ENCODE measurements at places on chromosomes 13 and 19. TPM values are rescaled to one million over a fixed set of nuclear protein-coding genes. Genes with fewer than 3 reads are reported as not detected.

FUT2 gene
- not detected for total RNA-seq

TBXA2R gene
- 1.1 TPM for total RNA-seq

CGB3 gene
- not detected for total RNA-seq

TLE6 gene
- total RNA-seq, result 4.5 TPM

ZNF221 gene
- 0.38 TPM for total RNA-seq

SIGLEC7 gene
- total RNA-seq, result not detected

ZIC2 gene
- 5.4 TPM for total RNA-seq

TPTE2 gene
- not detected for total RNA-seq

CYP2S1 gene
- 23.9 TPM for total RNA-seq

ARHGAP33 gene
- total RNA-seq, result 3.0 TPM

TEX101 gene
- not detected for total RNA-seq

MYO9B gene
- total RNA-seq, result 33.4 TPM

GARIN5A gene
- 1.7 TPM for total RNA-seq

TLE2 gene
- 2.5 TPM for total RNA-seq

ZNF578 gene
- not detected for total RNA-seq

MYPOP gene
- total RNA-seq, result 10.4 TPM

UPK1A gene
- total RNA-seq, result 0.47 TPM

SMARCA4 gene
- total RNA-seq, result 9.8 TPM

C19orf67 gene
- not detected for total RNA-seq

OLFM4 gene
- 0.02 TPM for total RNA-seq

Data from A549 treated with dexamethasone at 1 μM for 4 hours (cell line).